A549 treated with Hydrocortisone at 1 μM for 4 hours (cell line): ENCODE measurements at places on chromosomes 12 and 14. TPM values are rescaled to one million over a fixed set of nuclear protein-coding genes. Genes with fewer than 3 reads are reported as not detected.

PCED1B gene
- total RNA-seq, result 17.2 to 21.4 TPM (median 18.9 TPM) in 5 replicates

TAS2R13 gene
- not detected in 5 replicates for total RNA-seq

CFAP251 gene
- total RNA-seq, result 0.85 to 1.7 TPM (median 1.3 TPM) in 5 replicates

RPS6KL1 gene
- 0.21 to 0.67 TPM (median 0.45 TPM) in 5 replicates for total RNA-seq

KRT83 gene
- 2.1 to 7.9 TPM (median 6.3 TPM) in 5 replicates for total RNA-seq

TAS2R42 gene
- not detected in 5 replicates for total RNA-seq

OR4K13 gene
- total RNA-seq, result not detected in 5 replicates

SERPINA9 gene
- total RNA-seq, result not detected in 5 replicates

BICDL1 gene
- 3.8 to 4.8 TPM (median 4.3 TPM) in 5 replicates for total RNA-seq

TAMALIN gene
- 0.45 to 1.1 TPM (median 0.84 TPM) in 5 replicates for total RNA-seq

SPX gene
- 3.7 to 4.3 TPM (median 4.0 TPM) in 5 replicates for total RNA-seq

MIP gene
- 0.10 to 0.22 TPM (median 0.20 TPM) in 3 of 5 replicates, not detected in the others for total RNA-seq

TAS2R19 gene
- total RNA-seq, result 0.13 to 0.17 TPM (median 0.14 TPM) in 3 of 5 replicates, not detected in the others

IAPP gene
- total RNA-seq, result not detected in 5 replicates
